ENCODE measurements at places on chromosomes 6 and 20.

DNA sequence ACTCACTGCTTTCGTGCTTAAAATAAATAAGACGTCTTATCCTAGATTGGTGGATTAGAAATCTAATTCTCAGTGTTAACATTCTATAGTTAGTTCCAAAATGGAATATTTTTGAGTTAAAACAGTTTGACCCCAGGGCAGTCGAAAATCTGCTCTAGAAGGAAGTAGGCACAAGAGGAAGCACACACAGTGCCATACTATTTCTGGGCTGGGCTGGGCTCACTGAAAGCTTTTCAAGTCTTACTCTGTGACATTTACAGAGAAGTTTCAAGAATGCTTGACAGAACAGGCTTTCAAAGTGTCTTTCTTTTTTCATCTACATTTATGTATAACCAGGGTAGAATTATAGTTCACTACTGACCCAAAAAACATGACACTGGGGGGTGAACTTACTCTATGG lies 209.8 kb downstream of the SOD2 start:
- no peak for DNase-seq

DNA sequence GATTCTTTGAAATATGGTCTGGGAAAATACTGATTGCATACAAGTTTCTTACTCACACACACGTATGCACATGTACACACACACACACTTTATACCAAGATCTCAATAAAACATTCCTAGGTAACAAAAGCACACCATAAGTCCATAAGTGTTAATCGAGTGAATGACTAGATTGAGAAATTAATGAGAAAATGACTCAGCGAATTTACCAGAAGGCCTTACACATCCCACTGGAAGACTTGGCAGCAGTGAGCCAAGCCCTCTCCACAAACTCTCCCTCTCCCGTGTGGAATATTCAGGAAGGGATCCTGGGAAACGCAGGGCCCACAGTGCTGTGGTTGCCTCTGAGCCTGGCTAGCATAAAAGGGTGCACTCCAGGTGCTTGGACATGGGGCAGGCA lies 227.2 kb downstream of the LY86 start:
- DNase-seq, result no peak

DNA sequence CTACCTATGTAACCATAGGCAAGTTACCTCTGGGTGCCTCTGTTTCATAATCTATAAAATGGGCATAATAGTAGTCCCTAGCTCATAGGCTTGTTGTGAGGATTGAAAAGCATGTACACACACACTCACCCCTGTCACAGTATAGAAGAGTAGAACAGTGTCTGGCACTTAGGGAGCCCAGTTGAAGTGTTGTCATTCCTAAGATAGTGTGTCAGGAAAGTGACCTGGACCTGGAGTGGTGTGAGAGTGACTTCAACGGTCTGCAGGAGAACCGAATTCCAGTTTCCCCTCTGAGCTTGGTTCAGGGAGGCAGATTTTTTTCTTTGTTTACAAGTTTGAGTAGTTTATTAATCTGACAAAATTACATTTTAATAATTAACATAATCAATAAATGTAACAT lies 229.9 kb upstream of the MAP3K7 start:
- no peak for DNase-seq

DNA sequence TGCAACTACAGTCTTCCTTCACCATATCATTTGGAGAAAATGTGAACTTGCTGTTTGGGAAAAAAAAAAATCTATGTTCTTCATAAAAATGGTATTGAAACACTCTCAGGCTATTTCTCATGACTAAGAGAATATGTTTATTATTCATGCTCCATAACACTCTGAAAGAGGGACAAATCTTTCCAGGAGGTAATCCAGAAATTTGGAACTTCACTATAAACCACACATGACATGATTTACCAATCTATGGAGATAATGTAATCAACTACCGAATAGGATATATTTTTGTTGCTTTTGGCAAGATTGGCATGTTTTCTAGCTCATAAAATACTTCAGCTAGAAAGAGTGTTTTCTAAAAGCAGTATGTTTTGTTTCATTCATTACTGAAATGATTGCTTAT lies 56.3 kb downstream of the THEMIS start:
- no peak for DNase-seq

DNA sequence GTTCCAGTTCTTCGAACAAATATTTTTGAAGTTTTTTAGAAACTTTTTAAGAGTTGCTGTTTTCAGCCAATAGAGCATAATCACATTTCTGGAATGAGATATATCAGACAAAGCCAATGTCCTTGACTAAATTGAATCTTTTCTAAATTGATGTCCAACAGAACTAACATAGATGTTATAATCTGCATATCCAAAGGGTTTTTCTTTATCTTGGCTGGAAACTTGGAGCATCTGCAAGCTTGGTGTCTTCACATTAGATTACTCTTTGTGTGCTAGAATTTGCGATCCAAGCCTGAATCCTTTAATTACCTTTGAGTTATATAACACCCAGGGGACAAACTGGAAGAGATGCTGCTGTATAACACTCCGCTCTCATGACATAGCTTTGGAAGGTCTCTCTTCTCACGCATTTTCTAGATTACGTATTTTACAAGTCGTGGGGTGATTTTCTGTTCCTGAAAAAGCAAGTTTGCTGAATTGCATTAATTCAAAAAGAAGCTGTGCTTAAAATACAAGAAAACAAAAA lies 64.4 kb upstream of the FUCA2 start:
- DNase-seq, result no peak

GRCh38 chr6:115767931-115768330 lies 292.8 kb downstream of the FRK start:
- DNase-seq, result no peak

- DNase-seq, result no peak
These were observed 108.7 kb upstream of the LY86 start for GRCh38 chr6:6479785-6480184.

DNA sequence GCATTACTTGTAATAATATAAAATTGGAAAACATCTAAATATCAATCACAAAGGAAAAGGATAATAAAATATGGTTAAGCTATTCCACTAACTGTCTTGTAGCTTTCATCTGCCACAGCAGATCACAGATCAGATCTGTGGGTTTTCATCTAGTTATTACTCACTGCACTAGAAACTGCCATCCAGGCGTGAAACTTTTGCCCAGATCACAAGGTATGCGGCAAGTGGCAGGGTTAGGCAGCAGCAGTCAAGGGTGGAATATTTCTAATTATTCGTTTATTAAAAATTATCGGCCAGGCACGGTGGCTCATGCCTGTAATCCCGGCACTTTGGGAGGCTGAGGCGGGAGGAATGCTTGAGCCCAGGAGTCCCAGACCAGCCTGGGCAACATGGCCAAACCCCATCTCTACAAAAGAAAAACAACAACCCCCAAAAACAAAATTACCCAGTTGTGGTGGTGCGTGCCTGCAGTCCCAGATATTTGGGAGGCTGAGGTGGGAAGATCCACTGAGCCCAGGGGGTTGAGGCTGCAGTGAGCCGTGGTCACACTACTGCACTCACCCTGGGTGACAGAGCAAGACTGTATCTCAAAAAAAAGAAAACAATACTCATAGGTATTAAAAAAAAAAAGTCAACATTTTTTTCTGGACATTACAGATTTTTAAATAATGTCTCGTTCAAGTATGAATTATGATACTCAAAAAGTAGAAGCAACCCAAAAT lies 32.1 kb downstream of the BEND3 start:
- DNase-seq, result no peak

GRCh38 chr6:3026791-3027626 lies 27.3 kb downstream of the NQO2 start:
- DNase-seq, result peak; percentile 38

DNA sequence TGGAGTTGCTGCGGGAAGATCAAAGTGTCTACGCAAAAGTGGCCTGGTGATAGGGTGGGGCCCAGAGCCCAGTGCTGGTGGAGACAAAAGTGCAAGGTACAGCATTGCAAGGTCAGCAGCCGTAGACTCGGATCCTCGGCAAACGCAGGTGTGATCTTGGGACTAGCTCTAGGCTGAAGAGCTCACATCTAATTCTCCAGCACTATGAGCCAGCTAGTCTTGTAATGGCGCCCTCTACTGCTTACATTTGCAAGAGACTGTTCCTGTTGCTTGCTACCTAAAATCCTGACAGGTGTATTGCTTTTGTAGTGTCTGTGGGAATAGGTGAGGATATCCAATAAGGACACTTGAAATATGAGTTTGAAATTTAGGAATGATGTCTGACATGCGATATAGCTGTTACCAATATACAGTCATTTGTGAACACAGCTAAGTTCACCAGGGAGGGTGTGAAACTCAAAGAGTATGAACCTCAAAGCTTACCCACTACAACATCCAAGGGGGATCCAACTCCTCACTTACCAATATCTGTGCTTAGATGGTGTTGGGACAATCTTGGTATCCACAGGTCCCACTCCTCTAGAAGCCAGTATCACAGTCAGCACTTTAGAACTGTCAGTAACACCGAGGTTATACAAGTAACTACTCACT lies 58.4 kb downstream of the PDE7B start:
- DNase-seq, result peak; percentile 80

DNA sequence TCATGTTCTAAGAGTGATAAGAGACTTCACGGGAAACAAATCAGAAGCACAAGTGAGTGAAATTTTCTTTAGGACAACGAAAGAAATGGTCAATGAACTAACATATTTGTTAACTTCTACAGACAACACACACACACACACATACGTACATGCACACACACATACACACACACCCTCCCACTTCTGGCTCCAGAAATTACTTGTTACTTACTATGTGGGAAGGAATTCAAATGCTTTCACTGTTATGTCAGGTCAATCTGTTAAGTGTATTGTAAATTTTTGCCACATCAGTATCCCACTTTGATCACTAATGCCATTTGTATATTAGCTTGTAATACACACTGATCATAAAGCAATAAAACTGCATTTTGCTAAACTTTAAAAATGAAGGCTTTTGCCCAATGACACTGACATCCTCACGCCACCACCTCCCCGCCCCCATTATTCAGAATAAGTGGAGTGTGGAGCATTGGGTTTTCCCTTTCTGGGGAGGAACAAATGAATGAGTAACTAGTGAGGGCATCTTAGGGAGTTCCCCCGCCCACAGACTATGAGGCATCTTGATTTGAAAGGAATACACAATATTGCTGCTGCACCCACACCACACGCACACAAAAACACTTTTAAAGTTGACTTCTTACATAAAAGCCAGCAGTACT lies 76.2 kb downstream of the ATXN1 start:
- peak; percentile 97 for DNase-seq

DNA sequence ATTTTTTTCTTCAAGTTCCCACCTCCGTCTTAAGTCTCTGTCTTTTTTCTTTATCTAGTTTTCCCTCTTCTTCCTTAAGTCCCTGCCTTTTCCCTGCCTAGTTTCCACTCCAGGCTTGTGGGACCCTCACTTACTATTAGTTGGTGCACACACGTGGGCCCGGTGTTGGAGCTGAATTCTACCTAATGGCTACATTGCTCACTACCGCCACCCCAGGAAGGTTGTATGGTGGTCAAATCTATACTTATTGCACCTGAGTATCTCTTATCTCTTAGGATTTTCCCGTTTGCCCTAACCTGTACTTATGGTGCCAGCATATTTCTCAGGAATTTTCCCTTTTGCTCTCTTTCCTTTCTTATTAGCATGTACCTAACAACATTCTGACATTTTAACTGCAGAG lies 692.8 kb downstream of the EPM2A start:
- no peak for DNase-seq

DNA sequence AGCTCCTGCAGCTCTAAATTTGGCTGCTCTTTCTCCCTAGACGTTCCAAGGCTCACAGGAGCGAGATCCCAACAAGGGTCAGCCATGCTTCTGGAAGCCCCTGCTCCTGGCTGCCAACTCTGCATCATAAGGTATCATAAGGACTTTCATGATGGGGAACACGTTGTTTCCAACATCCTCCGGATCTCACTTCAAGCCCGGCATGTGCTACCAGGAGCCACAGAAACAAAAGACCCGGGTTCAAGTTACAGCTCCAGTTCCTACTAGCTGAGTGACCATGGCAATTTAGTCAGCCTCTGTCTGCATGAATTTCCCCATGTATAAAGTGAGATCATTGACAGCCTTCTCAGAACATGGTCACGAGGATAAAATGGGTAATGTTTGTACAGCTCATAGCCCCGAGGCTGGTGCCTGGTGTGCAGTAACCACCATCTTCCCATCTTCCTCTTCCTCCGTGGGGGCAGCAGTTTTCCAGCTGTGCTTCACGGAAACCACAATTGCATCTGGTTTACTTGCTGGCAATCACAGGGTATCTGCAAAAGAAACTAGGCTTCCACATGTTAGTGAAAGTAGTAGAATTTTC lies 209.0 kb upstream of the ECI2 start:
- no peak for DNase-seq

GRCh38 chr20:36865076-36865860 lies 10.7 kb upstream of the TLDC2 start:
- no peak for DNase-seq

GRCh38 chr20:18695175-18695574 lies 107.3 kb downstream of the DTD1 start:
- no peak for DNase-seq

DNA sequence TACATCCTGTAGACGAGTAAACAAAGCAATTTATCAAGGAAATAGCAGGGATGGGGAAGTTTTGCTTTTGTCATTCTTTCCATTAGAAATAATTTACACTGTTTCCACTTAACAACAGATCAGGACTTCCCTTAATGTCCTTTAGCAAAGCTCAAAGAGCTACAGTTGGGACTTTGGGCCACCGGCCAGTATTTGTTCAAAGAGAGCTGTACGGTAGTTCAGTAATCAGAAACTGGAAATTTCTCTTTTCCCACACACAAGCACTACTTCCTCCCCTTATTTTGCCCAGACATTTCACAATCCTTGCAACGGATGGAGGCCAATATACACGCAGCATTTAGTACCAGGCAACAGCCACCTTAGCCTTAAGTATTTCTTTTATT lies 12.1 kb upstream of the HINT3 start:
- DNase-seq, result no peak

GRCh38 chr6:103183831-103184411 lies 1675.8 kb downstream of the HACE1 start:
- DNase-seq, result no peak

- DNase-seq, result no peak
These were observed 68.9 kb downstream of the FAM217A start for GRCh38 chr6:4010048-4010447.

GRCh38 chr6:80767808-80768207 lies 661.3 kb downstream of the BCKDHB start:
- no peak for DNase-seq

- no peak for DNase-seq
These were observed 79.9 kb upstream of the CD83 start for GRCh38 chr6:14037402-14038277.

Data from activated naive CD4-positive, alpha-beta T cell treated with anti-CD3 and anti-CD28 coated beads for 36 hours (primary cell).